Mucosa of gallbladder (tissue), 1 donor: ENCODE measurements at places on chromosomes 11 and 22. TPM values are rescaled to one million over a fixed set of nuclear protein-coding genes. Genes with fewer than 3 reads are reported as not detected.

Gene SGSM1
- 6.8 TPM for total RNA-seq

Gene MMP8
- not detected for total RNA-seq

DNA sequence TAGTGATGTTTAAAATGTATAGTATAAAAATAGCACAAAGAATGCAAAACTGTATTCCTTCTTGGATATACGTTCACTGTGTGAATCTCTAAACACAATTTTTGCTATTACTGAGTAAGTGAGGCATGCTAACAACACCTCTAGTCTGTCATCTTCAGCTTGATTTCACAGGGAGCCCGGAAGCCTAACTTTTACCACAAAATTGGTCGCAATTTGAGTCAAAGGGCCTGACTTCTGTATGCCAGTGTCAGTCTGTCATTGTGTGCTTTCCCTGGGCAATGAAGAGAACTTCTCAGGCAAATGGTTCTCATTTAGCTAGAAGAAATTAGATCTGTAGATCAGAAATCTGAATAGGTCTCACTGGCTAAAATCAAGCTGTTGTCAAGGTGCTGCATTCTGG is 1059.5 kb downstream of the FAM181B start:
- DNase-seq: no peak

GRCh38 chr11:3627291-3627690 is 14.5 kb downstream of the ART5 start:
- no peak for DNase-seq

GRCh38 chr11:70353329-70353728 is 45.0 kb upstream of the CTTN start:
- no peak for DNase-seq

GRCh38 chr11:6667733-6668374 is 12.2 kb upstream of the DCHS1 start:
- no peak for DNase-seq

- DNase-seq: no peak
Observed at GRCh38 chr11:32094923-32095322, 4.0 kb downstream of the RCN1 start.

DNA sequence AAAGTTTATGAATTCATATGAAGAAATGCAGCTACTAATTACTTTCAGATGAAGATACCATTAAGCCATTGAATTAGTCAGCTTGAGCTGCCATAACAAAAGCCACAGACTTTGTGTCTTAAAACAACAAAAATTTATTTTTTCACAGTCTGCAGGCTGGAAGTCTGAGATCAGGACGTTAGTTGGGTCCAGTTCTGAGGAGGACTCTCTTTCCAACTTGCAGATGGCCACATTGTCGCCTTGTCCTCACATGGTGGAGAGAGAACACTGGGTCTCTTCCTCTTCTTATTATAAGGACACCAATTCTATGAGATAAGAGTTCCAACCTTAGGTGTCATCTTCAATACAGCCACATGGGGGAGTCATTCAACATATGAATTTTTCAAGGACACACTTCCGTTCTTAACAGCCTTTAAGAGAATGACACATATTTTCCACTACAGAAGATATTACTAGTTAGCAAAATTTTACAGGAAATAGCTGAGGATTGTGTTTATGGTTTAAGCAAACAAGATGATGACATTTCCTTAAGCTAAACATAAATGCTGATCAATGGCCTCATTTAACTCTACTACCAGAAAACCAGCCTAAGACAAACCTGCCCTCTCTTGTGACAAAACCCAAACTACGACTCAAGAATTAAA is 56.0 kb downstream of the DCUN1D5 start:
- peak; percentile 40 for DNase-seq

DNA sequence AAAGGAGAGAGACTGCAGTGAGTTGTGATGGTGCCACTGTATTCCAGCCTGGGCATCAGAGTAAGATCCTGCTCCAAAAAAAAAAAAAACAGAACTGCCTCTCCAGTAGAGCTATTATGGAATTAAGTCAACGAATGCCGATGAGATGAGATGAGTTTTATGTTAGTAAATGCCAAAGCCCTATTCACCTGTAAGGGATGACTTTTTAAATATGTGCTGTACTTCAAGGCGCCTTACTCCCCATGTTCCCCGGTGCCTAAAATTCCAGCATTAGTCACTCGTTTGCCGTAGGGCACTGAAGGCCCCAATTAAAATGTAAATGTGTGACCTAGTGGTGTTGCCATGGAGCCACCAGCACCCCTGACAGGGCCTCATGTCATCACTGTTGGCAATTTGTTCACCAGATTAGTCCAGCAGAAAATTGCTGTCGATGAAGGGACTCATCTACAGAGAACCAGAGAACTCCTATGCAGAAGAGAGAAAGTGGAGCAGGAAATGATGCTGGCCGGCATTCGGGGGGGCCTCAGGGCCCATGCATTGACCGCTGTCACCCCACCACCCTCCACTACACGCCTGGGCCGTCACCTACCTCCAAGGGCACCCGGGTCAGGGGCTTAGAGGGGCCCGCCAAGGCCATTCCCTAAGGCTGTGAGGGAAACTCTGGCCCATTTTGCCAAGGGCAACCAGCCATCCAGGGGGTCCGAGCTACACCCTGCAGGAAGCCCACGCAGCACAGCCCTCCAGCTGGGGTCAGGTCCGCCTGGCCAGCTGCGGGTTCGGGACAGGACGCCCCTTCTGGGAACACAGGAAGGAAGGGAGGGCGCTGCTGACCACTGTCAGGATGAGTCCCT is 17.8 kb downstream of the LIF start:
- DNase-seq: no peak

GRCh38 chr11:113082341-113082955 is 121.2 kb downstream of the NCAM1 start:
- no peak for DNase-seq

DNA sequence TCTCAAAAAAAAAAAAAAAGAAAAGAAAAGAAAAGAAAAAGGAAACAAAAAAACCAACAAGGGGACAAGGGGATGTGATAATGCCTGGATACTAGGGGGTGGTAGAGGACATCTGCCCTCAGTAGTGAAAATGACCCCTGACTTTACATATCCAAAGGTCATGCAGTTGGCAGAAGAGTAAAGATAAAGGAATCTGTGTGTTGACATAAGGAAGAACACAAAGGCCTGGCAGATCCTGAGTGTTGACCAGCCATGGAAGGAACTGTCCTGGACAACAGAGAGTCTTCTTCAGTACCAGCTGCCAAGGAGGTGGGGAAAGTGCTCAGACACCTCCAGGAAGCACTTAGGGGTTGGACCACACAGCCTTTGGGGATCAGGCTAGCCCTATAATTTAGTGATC is 12.6 kb downstream of the SLC43A1 start:
- DNase-seq: no peak

DNA sequence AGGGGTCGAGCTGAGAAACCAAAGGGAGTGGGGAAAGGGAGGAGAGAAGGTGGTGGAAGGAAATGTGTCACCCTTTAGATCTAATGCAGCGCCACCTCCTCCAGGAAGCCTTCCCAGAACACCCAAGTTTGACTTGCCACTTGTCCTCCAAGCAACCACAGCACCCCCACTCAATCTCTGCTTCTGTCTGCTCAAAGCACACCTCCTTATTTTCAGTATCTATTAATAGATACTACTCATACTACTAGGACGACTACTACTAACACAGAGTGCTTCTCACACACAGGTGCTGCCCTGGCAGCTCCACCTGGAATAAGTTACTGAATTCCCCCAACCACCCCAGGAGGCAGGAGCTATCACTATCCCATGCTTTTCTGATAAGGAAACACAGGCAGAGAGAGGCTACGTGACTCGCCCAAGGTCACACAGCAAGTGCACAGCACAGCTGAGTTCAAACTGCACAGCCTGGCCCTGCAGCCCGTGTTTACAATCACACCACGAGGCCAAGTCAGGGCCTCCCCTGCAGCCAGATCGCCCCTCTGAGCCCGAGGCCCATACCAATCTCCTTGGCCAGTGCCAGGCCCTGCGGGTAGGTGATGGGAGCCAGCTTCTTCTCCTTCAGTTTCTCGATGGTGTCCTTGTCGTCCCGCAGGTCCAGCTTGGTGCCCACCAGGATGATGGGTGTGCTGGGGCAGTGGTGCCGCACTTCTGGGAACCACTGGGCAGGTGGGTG is 13.2 kb downstream of the RAC2 start:
- no peak for DNase-seq

Gene FXYD6
- 185 TPM for total RNA-seq

Gene SLC15A3
- total RNA-seq: 23.2 TPM

Gene CRKL
- total RNA-seq: 54.1 TPM

GRCh38 chr11:66701432-66702240 is 23.9 kb upstream of the RBM4B start:
- no peak for DNase-seq

DNA sequence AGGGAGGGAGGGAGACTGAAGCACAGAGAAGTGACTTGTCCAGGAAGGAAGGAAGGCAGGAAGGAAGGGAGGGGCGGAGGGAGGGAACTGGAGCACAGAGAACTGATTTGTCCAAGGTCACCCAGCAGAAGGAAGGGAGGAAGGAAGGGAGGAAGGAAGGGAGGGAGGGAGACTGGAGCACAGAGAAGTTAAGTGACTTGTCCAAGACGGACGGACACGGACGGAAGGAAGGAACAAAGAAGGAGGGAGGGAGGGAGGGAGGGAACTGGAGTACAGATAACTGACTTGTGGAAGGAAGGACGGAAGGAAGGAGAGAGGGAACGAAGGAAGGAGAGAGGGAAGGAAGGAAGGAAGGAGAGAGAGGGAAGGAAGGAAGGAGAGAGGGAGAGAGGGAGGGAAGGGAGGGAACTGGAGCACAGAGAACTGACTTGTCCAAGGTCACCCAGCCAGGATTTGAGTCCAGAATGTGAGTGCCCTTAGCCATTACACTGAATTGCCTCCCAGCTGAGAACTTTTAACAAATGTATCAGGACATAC is 1.5 kb downstream of the SLC35F2 start:
- no peak for DNase-seq

Gene TPST2
- 56.0 TPM for total RNA-seq

DNA sequence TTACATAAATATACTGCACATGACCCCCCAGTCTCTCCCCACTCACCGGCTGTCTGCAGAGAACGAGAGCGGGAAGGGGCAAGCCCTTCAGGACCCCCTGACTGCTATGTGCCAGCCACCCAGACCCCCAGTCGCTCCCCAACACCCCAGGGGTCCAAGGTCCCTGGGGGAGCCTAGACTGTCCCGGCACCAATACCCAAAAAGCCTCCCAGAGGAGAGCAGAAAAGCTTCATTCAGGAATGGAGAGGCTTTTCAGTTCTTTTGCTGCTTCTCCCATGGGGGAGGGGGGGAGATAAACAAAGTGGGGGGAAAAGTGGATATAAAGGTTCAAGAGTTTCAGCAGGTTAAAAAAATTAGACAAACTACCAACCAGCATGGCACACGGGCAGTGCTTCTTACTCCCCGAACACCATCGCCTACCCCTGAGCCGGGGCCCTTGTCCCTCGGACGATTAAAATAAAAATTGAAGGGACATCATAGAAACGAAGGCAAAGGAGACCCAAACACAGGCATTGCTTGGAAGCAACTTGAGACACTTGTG is 1.3 kb downstream of the CSNK1E start:
- no peak for DNase-seq

Gene EFCAB6
- total RNA-seq: 4.1 TPM

- no peak for DNase-seq
Observed at GRCh38 chr11:19762266-19762665, 49.6 kb downstream of the NAV2 start.

GRCh38 chr11:84061726-84062125 is 775.6 kb upstream of the CCDC90B start:
- DNase-seq: no peak

Gene SYT7
- 1.5 TPM for total RNA-seq

Gene UBE4A
- total RNA-seq: 38.0 TPM

GRCh38 chr22:48192920-48193319 is 1430.5 kb downstream of the TBC1D22A start:
- no peak for DNase-seq

DNA sequence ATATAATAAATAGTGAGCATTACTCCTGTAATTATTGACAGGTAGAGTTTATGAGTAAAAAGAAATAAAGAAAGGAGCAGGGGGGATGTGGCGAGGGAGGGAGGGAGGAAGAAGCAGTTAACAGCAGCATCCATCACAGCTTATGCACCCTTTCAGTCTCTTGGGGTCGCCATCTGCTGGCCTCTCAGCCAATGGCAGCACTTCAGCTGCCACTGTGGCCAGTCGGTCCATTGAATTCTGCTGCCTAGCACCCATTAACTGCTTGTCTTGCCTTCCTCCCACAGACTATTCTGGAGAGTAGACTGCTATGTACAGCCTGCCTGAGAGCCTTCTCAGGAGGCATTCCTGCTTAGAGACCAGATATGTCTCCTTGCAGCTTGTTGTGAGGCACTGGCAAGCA is 388.3 kb downstream of the TENM4 start:
- DNase-seq: no peak

GRCh38 chr11:27694992-27695391 is 5.3 kb downstream of the BDNF start:
- no peak for DNase-seq

GRCh38 chr11:78050964-78051831 is 12.5 kb upstream of the THRSP start:
- DNase-seq: no peak

Gene TENM4
- total RNA-seq: 8.4 TPM

- DNase-seq: peak; percentile 88
Observed at GRCh38 chr11:117946842-117947526, 17.8 kb upstream of the TMPRSS13 start.

Gene MYEOV
- total RNA-seq: 0.72 TPM

Gene VSIG10L2
- total RNA-seq: not detected

- no peak for DNase-seq
Observed at GRCh38 chr11:68050371-68050841, 11.6 kb downstream of the TCIRG1 start.

Gene BBOX1
- total RNA-seq: 26.2 TPM

Gene OR5M10
- total RNA-seq: not detected

GRCh38 chr11:10857459-10857708 is 469 bp downstream of the ZBED5 start:
- no peak for DNase-seq

- no peak for DNase-seq
Observed at GRCh38 chr22:39173787-39174497, 21.5 kb upstream of the CBX7 start.

GRCh38 chr22:48894064-48894671 is 933.5 kb downstream of the BRD1 start:
- no peak for DNase-seq

Gene GRIK4
- 2.9 TPM for total RNA-seq

Gene MS4A15
- total RNA-seq: not detected

GRCh38 chr11:76415073-76415472 is 29.7 kb upstream of the EMSY start:
- no peak for DNase-seq

- peak; percentile 43 for DNase-seq
Observed at GRCh38 chr22:45934659-45935341, 42.2 kb downstream of the WNT7B start.

DNA sequence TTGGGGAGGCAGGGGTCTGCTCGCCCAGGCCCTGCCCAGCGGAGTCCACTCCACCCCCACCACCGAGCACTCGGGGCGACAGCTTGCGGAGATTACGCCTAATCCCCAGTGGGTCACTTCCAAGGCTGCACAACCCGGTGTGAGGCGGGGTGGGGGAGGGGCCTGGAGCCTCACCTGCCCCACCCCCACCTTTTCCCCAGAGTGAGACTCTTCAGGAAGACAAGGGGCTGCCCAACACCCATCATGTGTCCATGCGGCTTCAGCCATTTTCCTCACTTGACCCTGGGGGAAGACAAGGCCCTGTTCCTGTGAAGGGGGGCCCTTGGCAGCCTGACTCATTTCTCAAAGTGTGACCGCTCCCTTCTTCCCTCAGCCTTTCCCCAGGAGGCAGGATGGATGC is 12.5 kb downstream of the SYNGR1 start:
- no peak for DNase-seq

Gene SLC5A4
- total RNA-seq: 0.81 TPM

Gene VSIG2
- 24.3 TPM for total RNA-seq
